Natural killer cell (primary cell): ENCODE measurements at places on chromosomes 5 and 9.

- DNase-seq: no peak
Observed at GRCh38 chr5:57184322-57184721, 10.5 kb downstream of the GPBP1 start.

- no peak for DNase-seq
Observed at GRCh38 chr9:100425758-100426157, 1.2 kb upstream of the MSANTD3 start.

- DNase-seq: no peak
Observed at GRCh38 chr9:99352826-99353225, 130.7 kb downstream of the SEC61B start.

DNA sequence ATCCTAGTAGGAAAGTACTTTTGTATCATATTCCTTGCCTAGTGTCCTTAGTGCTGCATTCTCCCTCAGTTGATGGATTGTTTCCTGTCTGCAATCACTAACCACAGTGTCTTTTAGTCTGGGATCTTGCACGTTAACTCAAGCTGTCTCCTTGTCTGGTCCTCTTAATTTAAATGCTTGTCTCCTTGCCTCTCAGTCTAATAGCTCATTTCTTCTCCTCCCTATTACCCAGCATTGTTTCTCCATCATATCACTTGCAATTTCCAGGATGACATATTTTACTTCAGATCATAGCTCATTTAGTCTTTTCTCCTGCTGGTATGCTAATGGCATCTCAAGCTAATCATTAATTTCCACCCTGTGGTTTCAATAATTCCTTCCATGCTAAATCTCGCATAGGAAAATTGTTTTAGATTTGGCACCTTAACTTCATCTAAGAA lies 2052.0 kb upstream of the C9orf72 start:
- no peak for DNase-seq

GRCh38 chr5:134097211-134097749 lies 17.2 kb upstream of the TCF7 start:
- DNase-seq: peak; percentile 39

DNA sequence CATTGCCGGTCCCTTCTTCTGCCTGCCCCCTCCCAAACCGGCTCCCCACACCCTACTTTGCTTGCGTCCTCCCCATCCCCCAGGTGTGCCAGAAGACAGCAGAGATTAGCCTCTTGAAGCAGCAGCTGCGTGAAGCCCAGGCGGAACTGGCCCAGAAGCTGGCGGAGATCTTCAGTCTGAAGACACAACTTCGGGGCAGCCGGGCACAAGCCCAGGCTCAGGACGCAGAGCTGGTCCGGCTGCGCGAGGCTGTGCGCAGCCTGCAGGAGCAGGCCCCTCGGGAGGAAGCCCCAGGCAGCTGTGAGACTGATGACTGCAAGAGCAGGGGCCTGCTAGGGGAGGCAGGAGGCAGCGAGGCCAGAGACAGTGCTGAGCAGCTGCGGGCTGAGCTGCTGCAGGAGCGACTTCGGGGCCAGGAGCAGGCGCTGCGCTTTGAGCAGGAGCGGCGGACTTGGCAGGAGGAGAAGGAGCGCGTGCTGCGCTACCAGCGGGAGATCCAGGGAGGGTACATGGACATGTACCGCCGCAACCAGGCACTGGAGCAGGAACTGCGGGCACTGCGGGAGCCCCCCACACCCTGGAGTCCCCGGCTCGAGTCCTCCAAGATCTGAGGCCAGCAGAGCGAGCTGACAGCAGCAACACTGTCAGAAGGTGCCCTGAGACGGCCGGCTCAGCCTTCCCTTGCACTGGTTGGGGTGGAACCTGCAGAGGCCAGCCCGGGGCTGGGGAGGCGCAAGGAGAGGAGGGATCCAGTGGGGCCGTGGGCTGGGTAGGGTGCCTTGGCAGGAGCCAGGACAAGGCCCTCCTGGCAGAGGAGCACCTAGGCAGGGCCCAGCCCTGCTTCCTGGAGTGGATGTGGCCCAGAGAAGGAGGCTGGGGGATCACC lies 8.3 kb downstream of the N4BP3 start:
- no peak for DNase-seq

DNA sequence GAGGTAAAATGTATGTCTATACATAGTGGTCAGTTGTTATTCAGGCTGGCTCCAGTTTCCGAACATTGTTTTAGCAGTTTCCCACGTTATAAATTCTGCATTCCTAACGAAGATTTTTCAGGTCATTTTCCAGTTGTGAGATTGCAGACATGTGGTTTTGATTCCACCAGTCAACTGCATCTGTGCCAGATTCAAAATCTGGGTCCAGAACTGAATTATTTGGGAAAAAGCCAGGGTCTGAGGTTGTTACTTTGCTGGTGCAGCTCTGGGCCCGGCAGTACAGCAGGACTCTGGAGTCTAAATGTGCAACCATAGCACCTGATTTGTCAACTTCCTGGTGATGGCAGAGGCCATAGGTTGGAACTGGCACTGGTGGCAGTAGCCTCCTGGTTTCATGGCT lies 105.7 kb upstream of the MEGF10 start:
- DNase-seq: no peak

GRCh38 chr5:35618781-35619180 lies 1.1 kb downstream of the SPEF2 start:
- DNase-seq: no peak

DNA sequence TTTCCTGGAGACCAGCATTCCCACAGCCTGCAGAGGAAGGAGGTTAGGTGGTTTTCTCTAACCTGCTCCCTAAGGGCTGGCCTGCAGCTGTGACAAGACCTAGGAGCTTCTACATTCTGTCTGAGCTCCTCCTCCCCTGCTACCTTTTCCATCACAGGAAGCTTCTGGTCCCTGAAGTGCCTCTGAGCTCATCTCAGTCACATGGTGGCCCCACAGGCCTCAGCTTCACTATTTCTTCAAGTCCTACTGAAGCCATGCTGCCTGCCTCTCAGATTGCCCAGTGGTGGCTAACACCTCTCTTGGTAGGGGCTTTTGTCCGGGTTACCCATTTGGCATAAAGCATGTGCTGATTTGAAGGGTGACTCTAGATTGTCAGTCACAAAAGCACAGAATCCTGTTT lies 259.4 kb downstream of the CRB2 start:
- DNase-seq: no peak
